Activated CD4-positive, alpha-beta T cell treated with anti-CD3 and anti-CD28 coated beads for 36 hours (primary cell): ENCODE measurements at places on chromosomes 4 and X. TPM values are rescaled to one million over a fixed set of nuclear protein-coding genes. Genes with fewer than 3 reads are reported as not detected.

GRCh38 chr4:106671716-106672115 lies 303.1 kb upstream of the GIMD1 start:
- no peak for DNase-seq

- peak; percentile 66 for DNase-seq
Observed at GRCh38 chrX:154458116-154458953, at the start of gene PLXNA3. TSS of gene PLXNA3 (plus strand) at chrX:154458281. CDS start at chrX:154460184, 1,903 bp downstream.

GRCh38 chr4:8352368-8353157 lies 83.0 kb downstream of the HTRA3 start:
- no peak for DNase-seq

DNA sequence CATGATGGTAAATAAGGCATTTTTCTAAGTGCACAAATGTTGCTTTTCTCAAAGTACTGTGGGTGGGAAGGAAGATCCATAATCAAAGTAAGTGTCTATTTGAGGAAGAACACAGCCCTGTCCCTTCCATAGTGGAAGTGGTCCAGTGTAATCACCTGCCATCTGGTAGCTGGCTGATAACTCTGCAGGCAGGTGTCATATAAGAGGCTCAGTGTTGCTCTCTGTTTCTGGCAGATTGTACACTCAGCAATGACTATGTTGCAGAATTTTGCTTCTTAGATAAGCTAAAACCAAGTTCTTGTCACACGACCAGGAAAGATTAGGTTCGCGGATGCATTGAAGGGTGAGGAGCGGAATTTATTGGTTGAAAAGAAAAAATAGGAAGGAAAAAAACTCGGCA lies 20.9 kb downstream of the SAGE1 start:
- DNase-seq = no peak

DNA sequence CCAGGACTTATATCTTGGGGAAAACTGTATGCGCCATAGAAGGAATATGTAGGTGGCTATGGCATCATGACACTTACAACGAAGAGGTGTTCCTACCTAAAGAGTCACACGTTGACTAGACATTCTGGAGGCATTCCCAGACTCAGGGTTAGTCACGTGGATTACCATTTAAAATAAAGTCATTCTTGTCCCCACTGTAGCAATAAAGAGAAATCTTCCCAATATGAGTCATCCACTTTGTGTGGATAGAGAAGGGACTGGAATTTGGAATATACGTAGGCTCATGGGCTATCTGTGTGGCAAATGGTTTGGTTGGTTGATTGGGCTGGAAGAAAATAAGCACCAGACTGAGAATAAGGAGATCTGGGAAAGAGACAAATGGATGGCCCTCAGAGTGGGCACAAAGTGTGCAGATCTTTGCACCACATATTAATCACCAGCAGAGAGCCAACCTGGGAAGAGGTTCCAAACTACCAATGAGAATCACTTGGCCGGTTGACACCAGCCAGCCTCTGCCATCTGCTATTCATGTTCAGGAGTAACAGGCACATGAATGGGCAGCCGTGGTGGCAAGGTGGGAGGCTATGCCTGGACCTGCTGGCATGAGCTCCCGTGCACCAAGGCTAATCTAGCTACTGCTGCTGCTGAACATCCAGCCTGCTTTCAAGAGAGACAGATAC lies 41.0 kb downstream of the MTNR1A start:
- DNase-seq = no peak

Gene EXOC1L
- total RNA-seq = not detected

- no peak for DNase-seq
Observed at GRCh38 chr4:30610361-30610760, 109.8 kb upstream of the PCDH7 start.

DNA sequence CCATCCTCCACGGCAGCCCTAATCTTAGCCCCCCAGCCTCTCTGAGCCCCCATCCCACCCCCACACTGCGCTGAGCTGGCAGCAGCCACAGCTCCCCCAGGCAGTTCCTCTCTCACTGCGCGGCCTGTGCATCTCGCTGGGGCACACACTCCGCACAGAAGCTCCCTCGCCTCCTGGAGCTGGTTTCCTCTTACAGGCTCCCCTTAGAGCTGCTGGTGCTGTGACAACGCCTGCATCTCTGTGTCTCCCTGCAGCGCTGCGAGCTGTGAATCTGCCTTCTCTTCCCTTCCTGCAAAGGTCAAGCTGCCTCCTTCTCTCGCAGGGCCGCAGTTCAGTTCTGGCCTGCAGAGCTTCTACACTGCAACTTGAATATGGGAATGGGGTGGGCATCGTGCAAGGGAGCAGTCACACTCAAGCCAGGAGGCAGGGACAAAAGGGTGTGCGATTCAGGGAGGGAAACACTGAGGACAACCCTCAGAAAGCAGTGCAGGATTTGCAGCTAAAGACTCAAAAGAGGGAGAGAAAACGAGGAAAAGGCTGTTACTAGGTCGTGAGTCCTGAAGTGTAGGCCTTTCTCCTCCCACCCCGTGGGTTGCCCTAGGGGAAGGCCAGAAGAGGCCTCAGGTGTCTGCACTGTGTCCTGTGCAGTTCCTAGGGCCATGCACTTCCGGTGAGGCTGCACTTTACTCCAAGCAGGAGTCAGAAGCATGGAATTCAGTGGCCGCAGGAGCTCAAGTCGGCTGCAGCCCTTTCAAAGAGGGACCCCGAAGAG lies 87.0 kb downstream of the BCOR start:
- peak; percentile 33 for DNase-seq

GRCh38 chr4:166153548-166153947 lies 280.5 kb downstream of the TLL1 start:
- no peak for DNase-seq

DNA sequence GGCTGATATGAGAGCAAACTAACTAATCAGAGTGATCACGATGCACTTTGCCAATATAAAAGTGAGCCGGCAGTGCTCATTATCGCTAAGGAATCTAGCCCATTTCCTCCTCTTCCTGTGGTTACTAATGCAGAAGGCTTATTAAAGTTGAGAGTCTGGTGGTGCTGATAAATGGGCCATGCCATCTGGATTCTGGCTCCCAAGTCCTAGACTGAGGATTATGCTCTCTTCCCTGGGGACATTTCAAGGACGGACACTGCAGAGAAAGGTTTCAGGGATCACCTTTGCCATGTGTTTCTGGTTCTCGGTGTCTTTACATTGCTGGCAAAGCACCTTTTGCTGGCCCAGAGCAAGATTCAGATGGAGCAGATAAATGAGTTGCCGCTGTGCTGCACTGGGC lies 85.3 kb downstream of the RTL5 start:
- DNase-seq = no peak

Gene FNIP2
- 11.6 TPM for total RNA-seq

- no peak for DNase-seq
Observed at GRCh38 chr4:151573945-151574344, 165.0 kb downstream of the FHIP1A start.

DNA sequence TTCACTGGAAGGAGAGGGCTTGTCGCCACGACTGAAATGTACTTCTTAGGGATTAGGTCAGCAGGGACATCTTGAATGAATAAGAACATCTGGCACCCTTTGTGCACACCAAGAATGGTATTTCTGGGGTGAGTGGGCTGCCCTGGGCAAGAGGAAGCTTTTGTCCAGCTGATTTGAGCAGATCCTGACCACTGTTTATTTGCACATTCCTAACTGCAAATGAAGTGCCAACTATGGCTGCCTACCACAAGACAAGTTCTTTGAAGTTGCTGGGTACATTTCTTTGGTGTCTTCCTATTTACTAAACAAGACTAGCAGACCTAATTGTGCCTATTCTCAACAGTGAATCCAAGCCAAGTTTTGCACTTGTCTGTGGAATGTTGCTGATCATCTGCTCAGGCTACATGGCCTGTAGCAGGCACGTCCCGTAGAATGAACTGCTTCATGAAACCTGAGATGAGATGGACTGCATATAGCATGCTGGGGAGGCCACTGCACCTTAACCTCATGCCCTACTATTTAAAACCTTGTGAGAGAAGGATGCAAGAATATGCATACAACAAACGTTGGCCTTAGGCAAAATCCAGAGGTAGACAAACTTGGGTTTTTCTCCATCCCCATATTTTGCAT lies 45.0 kb downstream of the PIR start:
- no peak for DNase-seq

Gene PRSS12
- total RNA-seq = not detected

GRCh38 chrX:15663439-15663838 lies 1.2 kb downstream of the CLTRN start:
- no peak for DNase-seq

Gene NIPAL1
- 1.8 TPM for total RNA-seq

DNA sequence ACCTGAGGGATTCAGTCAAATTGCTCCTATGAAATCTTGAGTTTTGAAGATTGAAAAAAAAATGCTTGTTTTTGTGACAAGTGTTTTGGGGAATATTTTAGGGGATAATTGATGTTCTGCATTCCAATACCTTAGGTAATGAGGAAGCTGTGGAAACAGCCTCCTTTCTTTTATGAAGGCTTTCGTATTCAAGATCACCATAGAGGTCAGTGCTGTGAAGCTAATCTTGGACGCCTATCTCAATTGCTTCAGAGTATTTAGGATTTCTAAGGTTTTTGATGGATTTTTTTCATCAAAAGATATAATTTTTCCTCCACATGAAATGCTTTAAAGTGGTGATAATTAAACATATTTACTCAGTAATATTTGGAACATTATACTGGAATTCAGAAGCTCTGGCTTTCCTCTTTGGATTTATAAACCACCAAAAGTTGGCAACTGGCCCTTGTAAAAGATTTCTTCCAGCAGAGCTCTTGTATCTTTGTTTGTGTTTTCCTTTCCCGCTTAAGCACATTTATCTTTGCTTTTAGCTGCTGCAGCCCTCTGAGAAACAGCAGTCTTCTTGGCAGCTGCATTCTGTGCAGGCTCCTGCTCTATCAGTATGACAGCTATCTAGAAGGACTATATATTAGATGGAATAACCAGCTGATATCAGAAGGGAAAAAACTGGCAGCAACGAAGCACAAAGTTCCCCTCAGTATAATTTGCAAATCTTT lies 63.7 kb downstream of the HMGB2 start:
- DNase-seq = no peak

Gene UGT2B17
- not detected for total RNA-seq

Gene ELF4
- total RNA-seq = 27.5 TPM

GRCh38 chrX:11929476-11929875 lies 171.4 kb downstream of the MSL3 start:
- DNase-seq = no peak

- DNase-seq = no peak
Observed at GRCh38 chrX:125947501-125947900, 218.6 kb downstream of the DCAF12L2 start.

Gene SRD5A3
- total RNA-seq = 24.6 TPM

Gene ITIH6
- not detected for total RNA-seq

- no peak for DNase-seq
Observed at GRCh38 chrX:40080894-40081678, 16.7 kb downstream of the BCOR start.

Gene RNF128
- not detected for total RNA-seq

Gene CLDN34
- total RNA-seq = not detected

- no peak for DNase-seq
Observed at GRCh38 chrX:130105244-130105643, 5.1 kb downstream of the ELF4 start.

Gene UXT
- total RNA-seq = 195 TPM

Gene POU3F4
- total RNA-seq = not detected

Gene TMEM35A
- total RNA-seq = not detected

Gene SLC49A3
- 0.39 TPM for total RNA-seq

Gene S100G
- not detected for total RNA-seq

- no peak for DNase-seq
Observed at GRCh38 chr4:174873931-174874330, 44.2 kb upstream of the ADAM29 start.

Gene SASH3
- 126 TPM for total RNA-seq

Gene RBMXL3
- total RNA-seq = not detected

GRCh38 chrX:120512627-120513026 lies 43.5 kb upstream of the LAMP2 start:
- DNase-seq = no peak

GRCh38 chr4:137651128-137651527 lies 118.8 kb upstream of the PCDH18 start:
- no peak for DNase-seq

Gene QDPR
- total RNA-seq = 34.5 TPM

Gene CENPVL2
- total RNA-seq = not detected

Gene PLXNA3
- total RNA-seq = 25.3 TPM

DNA sequence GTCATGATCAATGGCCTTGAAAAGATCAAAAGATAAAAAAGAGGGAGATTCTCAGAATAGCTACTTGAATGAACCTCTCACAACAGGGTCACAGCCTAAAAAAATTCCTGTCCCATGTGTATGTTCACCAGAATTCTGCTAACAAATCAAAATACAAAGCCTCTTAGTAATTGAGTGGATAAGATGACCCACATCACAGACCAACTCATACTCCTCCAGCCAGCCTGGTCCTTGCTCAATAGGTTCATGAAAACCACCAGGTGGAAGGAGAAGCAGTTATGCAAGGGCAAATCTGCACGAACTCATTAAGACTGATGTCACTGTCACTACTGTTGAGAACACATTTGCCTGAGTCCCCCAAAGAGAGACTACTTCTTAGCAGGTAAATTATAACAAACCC lies 21.5 kb downstream of the WDFY3 start:
- DNase-seq = no peak

Gene CHST7
- 2.5 TPM for total RNA-seq

DNA sequence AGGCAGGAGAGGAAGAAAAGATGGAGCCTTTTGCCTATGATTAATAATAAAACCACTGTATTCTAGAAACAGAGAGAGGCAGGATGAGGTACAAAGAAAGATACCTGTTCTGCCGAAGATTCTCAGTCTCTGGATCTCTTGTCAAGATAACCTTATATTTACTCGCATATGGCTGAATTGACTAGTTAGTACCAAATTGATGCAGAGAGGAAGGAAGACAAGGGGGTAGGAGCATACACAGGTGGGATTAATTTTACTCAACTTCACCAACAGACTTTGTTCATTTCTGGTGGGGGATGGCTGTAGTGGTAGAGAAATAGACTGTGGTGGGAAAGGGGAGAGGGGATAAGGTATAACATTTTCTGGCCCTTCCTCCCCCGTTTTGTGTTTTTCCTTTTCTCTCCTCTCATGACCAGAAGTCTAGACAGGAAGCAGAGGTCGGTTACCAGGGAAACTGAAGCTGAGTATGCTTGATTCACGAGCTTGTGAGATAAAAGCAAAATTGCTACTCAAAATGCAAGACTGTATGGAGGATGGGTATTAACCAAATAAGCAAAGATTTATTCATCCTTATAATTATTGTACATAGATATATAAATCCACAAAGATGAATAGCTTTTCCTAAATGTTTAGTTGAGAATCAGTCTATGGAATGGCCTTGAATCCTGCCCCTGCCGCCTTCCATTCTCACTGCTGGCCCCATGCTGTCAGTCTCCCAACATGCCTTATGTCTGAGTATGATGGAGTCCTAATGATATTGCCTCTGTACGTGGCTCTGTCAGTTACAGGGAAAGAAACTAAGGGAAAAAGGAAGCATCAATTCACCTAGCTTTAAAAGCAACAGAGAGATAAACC lies 17.8 kb upstream of the PAGE2B start:
- DNase-seq = peak; percentile 20

- no peak for DNase-seq
Observed at GRCh38 chrX:132270699-132271098, 51.5 kb upstream of the RAP2C start.

Gene PIM2
- 320 TPM for total RNA-seq

Gene OTC
- not detected for total RNA-seq

Gene SSX4
- not detected for total RNA-seq

GRCh38 chr4:111506706-111507105 lies 638.5 kb upstream of the FAM241A start:
- DNase-seq = no peak
